ENCODE measurements at places on chromosomes 1 and 21. TPM values are rescaled to one million over a fixed set of nuclear protein-coding genes. Genes with fewer than 3 reads are reported as not detected.
A peak's percentile ranks its signal among the peaks of the same experiment; 100 is the strongest.

Gene BRINP3
- total RNA-seq: not detected

DNA sequence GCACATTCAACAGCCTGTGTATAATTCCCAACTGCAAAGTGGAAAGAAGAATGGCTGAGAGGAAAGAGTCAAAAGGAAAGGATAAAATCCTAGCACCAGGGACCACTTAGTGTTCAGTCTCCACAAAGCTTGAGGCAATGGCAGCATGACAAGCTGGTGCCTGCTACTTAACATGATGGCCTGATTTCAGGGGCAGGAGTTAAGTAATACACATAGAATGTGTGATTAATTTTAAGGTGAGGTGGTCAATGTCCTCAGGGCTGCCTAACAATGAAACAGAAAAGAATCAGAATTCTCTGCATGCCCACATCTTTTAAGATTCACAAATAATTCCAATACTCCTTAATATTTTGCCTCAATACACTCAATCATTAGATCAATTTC lies 8.9 kb downstream of the P3H1 start:
- no peak for DNase-seq

Gene TMEM82
- total RNA-seq: 2.2 TPM

GRCh38 chr1:172727956-172728603 lies 69.2 kb downstream of the FASLG start:
- peak; percentile 42 for DNase-seq

DNA sequence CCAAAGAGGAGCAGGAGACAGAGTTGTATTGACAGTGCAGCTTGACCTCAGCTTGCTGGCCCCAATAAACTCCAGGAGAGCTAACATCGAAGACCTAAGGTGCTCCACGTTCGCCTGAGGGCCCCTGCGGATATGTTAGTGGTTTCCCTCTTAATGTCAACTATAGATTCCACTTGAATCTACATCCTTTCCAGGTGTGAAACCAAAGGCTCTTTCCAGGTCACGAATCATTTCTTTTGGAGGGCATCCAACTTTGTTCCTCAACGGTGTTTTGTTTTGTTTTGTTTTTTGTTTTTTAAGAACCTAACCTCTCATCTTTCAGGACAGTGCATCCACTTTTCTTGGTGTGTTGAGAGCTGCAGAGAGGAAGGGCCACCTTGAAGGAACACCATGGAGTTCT lies 267.6 kb upstream of the SGIP1 start:
- no peak for DNase-seq

Gene FAM177B
- not detected for total RNA-seq

Gene TAS1R1
- total RNA-seq: 0.15 TPM

DNA sequence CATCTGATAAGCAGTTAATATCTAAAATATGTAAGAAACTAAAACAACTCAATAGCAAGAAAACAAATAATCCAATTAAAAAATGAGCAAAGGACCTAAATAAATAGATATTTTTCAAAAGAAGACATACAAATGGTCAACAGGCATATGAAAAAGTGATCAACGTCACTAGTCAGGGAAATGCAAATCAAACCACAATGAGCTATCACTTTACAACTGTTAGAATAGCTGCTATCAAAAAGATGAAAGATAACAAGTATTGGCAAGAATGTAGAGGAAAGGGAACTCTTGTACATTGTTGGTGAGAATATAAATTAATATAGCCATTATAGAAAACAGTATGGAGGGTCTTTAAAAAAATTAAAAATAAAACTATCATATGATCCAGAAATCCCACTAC lies 40.7 kb upstream of the NEK7 start:
- no peak for DNase-seq

DNA sequence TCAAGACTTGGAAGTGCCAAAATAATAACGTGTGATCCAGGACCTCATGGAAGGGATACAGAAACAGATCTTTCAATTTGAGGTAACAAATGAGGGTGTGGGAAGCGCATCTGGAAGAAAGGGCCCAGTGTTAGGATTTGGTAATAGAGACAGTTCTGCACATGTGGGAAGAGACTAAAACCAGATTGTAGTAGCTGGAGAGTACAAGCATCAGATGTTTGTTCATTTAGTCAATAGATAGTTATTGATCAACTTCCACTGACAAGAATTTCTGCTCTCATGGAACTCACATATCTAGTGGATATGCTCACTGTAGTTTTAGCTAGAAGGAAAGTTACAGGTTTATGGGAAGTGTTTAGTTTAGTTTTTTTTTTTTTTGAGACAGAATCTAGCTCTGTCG lies 153.6 kb downstream of the TLR5 start:
- no peak for DNase-seq

Gene NLRP3
- 1.4 TPM for total RNA-seq

DNA sequence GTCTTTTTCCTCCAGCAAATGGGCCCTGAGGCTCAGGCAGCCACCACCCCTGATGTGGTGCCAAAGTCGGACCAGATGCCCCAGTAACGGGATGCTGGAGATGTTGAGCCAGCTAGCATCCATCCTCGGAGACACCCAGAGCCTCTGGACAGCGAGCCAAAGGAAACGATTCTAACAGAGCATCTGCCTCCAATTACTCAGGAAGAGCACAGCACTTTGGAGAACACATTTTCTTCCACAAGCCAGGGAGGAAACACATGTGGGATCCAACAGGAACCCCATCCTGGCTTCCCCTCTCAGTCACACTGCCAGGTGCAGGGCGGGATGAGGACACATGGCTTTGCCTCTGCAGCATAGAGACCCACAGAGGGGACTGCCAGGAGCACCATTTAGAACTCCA lies 44.9 kb downstream of the C1orf198 start:
- DNase-seq: no peak

DNA sequence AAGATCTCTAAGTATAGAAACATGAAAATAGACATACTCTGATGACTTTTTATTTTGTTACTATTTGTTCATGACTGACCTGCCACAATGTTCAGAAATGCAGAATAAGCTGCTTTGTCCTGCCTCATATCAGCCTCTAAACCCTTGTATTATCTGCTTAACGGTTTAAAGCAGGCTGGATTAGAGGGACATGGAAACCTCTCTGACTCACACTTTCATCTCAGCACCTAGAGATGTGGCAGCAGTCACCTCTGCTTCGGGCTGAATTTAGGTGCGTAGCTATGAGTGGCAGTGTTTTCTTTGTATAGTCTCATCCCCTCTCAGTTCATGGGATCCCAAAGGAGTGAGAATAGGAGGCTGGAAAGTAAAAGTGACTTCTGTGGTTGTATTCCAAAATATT lies 255.4 kb downstream of the RGS7 start:
- DNase-seq: no peak

DNA sequence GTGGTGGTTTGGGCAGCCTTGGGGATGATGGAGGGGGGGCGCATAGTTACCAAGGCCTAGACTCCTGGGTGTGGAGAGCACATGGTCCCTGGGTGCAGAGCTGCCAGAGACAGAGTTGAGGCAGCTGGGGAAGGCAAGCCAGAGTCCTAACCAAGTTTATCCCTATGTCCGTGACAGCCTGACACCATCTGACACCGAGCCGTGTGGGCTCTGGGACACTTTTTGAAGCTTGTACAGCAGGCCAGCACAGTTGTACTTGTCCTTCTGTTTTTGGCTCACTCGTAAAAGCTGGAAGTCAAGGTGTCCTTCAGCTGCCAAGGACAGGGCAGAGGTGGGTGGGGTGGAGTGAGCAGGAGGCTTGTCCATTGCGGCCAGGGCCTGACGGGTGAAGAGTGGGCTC lies 28.5 kb downstream of the SLC26A9 start:
- no peak for DNase-seq

GRCh38 chr1:10399444-10399941 lies 629 bp downstream of the PGD start:
- DNase-seq: no peak

DNA sequence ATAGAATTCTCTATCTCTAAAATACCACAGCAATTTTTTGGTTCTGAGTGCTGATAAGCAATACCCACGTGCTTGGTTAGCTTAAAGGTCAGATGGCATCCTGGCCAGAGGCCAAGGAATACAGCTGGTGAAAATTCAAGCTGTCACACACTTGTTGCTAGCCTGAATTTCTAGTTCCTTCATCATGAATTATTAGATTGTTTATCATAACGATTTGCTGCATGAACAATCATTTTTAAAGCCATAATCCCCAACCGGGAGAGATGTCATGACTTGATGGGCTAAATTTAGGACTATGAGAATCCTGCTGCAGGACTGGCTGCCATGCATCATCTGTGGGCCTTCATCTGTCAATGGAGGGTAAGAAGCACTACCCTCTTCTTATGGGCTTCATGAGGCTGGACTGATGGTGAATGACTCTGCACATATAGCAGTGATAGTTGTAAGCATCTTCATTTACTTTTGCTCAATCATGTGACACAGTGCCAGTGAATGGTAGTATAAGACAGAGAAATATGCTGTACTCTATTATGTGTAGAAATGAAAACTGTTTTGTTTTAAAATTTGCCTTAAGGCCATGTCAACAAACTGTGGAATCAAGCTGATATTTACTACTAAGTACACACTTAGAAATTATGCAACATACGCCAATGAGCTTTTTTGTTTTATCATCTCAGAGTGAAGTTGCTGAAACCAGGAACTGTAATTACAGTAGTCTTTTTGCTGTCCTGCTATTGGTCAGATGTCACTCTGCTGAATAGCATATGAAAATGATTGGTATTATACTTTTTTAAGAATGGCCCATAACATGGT lies 80.5 kb upstream of the RALGPS2 start:
- no peak for DNase-seq

DNA sequence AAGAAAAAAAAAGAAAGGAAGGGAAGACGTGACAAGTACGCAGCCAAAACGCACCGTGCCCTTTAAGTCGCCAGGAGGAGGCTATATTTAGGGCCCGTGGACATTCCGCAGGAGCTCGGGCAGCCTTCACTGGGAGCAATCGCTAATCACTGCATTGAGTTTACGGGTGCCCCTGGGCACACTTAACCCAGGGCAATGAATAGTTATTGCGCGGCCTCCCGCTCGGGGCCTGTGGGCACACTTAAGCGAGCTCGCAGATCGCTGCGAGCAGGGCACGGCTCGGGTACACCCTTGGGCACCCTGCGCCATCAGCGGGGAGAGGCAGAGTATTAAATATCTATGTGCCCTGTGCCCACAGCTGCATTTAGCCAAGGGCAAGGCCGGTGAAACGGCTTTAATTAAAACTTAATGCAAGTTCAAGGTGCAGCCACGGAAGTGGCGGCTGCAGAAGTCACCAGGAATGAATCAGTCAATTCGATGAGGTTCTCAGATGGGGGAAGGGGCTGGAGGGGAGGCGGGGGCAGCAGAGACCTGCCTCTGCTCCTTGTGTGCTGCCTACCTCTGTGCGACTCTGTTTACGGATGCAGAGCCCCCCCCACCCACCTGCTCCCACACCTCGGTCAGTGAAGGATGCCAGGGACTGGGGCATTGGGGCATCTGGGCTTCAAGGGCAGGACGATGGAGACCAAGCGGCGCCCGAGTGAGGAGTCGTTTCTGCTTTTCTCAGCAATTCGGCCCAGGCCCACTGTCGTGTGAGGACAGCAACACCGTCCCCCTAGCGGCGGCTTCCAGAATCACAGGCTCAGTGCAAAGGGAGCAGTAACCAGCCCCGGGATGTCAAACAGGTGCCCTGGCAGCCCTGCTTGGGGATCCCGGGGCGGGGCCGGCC lies 51.8 kb upstream of the TARDBP start:
- DNase-seq: peak; percentile 96

- DNase-seq: no peak
Observed at GRCh38 chr1:202159534-202160371, 649 bp downstream of the PTPN7 start.

DNA sequence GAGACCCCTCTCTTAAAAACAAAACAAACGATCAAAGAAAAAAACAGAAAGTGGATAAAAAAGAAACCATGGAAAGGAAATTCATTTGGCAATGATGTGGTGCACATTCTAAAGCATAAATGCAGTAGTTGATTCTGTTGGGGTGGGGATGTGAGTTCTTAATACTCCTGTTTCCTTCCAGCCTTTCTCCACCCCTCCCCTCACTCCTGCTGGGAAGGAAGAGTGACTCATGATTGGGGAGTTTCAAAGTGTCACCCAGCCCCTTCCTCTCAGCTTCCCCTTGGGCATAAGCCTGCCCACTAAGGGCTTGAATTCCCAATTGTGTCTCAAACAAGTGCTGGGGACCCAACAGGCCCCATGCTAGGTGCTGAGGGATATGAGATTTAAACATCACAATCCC lies 6.7 kb upstream of the PINK1 start:
- DNase-seq: no peak

- no peak for DNase-seq
Observed at GRCh38 chr1:64515427-64515826, 45.5 kb downstream of the CACHD1 start.

Gene VSIG8
- total RNA-seq: not detected

- no peak for DNase-seq
Observed at GRCh38 chr1:235019961-235020360, 108.7 kb downstream of the TOMM20 start.

DNA sequence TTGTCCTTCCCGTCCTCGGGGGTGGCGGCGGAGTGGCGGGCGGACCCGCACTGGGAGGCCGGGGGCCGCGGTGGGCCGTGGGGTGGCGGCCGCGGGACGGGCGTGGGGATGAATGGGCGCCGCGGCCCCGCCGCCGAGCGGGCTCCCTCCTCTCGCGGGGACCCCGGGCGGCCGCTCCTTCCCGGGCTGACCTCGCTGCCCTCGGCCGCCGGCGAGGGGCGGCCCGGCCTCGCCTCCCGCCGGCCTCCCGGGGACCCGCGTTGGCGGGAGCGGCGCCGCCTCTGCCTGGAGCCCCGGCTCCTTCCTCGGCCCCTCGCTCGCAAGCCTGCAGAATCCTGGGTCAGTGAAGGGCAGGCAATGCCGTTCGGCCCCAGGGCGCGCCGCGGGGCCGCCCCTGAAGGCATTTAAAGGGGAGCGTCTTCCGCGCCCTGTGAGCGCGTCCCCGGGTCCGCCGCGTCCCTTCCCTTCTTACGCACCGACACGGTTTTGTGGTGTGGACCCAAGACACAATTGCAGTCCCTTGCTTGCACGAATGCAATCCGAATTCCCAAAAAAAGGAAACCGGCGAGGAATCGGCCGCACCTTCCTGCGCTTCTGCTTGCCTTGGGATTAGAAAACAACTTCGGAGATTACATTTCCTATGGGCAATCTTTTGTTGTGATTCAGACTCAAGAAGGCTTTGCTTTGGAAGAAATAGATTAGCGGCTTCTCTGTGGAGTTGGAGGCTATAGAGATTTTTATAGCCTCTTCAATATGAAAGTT lies 776 bp downstream of the ITSN1 start:
- DNase-seq: peak; percentile 65

Gene FCRL6
- not detected for total RNA-seq

Gene PANK4
- total RNA-seq: 79.0 TPM

DNA sequence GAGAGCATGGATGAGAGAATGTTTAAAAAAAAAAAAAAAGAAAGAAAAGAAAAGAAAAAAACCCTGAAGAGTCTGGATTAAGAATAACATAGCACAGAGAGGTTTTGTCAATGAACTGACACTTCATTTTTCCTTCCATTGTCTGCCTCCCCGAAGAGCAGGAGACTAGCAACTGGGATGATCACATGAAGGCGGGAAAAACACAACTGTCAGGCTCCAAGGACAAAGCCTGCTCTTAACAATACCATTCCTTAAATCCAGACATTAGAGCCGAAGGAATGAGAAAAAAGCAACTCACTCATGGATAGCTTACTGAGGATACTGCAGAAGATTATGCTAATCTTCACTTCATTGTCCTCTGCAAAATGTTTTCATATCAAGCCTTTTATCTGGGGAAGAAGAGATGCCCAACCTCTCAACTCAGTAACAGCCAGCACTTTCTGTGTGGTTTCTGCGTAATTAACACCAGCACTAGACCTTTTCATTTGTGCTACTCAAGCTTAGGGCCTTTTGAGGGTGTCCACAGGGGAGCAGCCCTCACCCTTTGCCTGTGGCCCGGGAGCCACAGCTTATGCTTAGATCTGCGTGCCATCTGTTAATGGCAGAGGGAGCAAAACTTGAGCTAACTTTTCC lies 182.3 kb downstream of the BARHL2 start:
- no peak for DNase-seq

Measured in H7 (cell line).